Activated CD4-positive, alpha-beta T cell treated with anti-CD3 and anti-CD28 coated beads, Interleukin-2, amount 50 U/mL, for 1 hour (primary cell): ENCODE measurements at places on chromosomes 5 and 9.

- no peak for DNase-seq
Measured at GRCh38 chr9:69877852-69878514, 57.4 kb downstream of the CFAP95 start.

- no peak for DNase-seq
Measured at GRCh38 chr9:133950629-133951111, 41.5 kb downstream of the VAV2 start.

DNA sequence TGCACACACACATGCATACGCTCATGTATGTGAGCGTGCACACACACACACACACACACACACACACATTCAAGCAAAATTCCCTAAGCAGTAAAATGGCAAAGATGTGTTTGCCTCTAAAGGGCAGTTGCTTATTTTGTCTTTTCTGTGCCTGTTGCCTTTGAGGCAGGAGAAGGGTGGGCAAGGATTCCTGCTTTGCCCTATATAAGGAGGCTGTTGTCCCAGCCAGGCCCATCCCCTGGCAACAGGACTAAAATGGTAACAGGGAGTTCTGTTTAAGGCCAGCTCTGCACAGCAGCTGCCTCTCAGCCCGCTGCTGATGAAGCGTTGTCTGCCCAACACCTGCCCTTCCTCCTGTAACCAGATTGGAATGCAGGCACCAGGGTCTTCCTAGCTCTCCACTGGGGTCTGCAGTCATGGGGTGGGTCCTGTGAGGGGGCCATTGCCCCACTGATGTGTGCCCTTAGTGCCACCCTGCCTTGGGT, 64.4 kb downstream of the PPARGC1B start:
- DNase-seq, result no peak

- no peak for DNase-seq
Measured at GRCh38 chr5:143793249-143793648, 18.7 kb upstream of the HMHB1 start.

- DNase-seq, result no peak
Measured at GRCh38 chr5:81789033-81789432, 38.1 kb upstream of the SSBP2 start.

DNA sequence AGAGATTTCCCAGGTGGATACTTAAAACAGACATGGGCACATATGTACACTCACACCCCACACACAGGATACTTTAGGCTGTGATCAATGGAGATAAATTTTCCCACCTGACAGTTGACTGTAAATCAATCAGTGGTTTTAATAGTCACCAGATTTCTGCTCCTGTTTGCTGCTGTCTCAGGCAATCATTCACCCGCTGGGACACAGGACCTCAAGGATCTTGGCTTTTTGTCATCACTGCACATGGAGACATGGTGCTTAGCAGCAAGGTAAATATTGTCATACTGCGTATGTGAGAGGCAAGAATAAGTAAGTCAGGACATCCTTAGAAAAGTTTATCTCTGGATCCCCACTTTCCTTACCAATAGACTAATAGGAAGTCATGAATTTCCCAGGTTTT, 60.8 kb upstream of the KLF9 start:
- no peak for DNase-seq

GRCh38 chr5:176835918-176836317, 25.6 kb downstream of the UNC5A start:
- DNase-seq, result no peak

- DNase-seq, result no peak
Measured at GRCh38 chr9:16062542-16063240, 509.8 kb downstream of the CCDC171 start.

DNA sequence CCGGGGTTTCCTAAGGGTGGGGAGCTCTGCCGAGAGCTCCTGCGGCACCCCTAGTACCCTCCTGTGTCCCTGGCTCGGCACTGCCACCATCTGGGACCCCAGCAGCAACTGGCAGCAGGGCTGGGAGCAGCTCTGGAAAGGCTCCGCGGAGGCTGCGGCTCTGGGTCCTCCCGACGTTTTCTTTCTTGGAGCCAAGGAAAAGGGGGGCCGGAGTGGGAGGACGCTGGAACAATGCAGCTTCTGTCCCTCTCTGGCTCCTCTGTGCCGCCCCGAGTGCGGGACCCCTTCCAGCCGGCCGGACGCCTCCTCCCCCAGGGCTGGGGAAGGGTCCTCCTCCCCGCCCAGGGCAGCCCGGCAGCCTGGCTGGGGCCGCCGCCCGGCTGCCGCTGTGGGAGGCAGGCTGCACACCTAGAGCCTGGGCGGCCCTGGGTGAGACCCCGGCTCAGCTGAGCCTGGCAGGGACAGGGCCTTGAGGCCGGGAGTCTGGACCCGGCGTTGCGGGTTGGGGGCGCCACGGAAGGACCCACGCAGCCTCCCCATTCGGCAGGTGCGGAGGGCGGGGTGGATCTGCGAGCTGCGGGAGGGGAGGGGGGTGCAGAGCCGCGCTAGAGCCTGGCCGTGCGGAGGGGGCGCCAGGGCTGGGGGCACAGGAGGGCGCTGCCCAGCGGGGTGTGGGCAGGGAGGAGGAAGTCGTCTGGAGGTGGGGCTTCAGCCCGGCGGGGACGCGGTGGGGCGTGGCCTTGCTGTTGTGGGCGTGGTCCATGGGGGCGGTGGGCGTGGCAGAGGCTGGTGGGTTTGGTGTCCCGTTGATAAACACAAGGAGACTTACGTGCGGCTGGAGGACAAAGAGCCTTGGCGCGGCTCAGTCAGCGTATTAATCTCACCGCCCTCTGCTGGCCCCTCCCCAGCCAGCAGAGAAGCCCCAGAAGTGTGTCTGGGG, 15.1 kb downstream of the GPSM1 start:
- DNase-seq, result peak; percentile 51

DNA sequence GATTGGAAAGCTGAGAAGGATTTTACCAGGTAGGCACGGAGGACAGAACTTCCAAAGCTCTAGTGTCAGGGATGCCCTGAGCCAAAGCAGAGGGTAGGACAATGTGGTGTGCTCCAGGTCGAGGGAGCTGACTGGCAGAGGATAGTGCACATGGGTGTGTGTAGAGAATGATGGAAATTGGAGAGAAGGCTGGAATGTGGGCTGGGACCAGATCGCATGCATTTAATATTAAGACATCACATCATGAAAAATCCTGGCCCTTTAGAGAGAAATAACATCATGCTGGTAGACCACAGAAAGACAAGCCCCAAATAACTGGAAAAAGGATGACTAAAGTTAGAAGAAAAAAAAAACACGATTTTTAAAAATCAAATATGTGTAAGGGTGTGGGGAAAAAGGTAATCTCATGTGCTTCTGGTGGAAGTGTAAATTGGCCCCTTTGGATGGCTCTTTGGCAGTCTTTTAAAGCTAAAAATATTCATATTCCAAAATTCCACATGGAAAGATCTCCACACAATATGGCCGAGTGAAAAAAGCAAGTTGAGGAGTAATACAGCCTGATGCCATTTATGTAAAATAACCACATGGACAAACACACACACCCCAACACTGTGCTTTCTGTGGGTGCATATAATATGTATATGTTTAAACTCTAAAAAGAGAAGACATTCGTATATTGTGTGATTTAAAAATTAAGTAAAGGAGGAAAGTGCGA, 67.0 kb upstream of the TGFBR1 start:
- no peak for DNase-seq

- no peak for DNase-seq
Measured at GRCh38 chr9:114037249-114037648, 40.9 kb downstream of the AMBP start.

DNA sequence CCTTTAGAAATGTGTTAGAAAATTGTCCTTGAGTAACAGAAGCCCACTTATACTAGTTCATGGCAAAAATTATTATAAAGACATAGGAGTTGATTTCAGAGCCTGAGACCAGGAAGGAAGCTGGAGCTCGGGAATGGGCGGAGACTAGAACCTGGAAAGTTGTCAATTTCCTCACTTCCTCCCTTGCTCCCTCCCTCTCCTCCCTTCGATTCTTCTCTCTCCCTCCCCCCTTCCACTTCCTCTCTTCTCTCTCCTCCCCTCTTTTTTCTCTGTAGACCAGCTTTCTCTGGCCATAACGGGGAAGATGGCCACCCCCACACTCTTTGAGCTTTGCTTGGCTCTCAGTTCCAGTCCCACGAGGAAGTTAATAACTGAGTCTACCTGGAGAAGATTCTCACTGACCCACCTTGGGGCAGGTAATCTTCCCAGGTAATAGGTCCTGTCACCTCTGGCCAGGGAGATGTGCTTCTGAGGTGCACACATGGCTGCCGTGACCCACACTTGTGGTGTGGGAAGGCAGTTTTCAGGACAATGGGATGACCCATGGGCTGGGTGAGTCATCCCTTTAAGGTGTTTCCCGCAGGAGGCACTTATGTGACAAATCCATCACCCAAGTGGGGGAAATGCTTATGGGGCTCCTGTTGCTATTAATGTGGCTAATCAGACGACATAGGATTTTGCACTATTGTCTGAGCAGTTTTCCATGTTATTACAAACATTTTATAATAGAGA, 78.7 kb downstream of the HSPA4 start:
- DNase-seq, result no peak

DNA sequence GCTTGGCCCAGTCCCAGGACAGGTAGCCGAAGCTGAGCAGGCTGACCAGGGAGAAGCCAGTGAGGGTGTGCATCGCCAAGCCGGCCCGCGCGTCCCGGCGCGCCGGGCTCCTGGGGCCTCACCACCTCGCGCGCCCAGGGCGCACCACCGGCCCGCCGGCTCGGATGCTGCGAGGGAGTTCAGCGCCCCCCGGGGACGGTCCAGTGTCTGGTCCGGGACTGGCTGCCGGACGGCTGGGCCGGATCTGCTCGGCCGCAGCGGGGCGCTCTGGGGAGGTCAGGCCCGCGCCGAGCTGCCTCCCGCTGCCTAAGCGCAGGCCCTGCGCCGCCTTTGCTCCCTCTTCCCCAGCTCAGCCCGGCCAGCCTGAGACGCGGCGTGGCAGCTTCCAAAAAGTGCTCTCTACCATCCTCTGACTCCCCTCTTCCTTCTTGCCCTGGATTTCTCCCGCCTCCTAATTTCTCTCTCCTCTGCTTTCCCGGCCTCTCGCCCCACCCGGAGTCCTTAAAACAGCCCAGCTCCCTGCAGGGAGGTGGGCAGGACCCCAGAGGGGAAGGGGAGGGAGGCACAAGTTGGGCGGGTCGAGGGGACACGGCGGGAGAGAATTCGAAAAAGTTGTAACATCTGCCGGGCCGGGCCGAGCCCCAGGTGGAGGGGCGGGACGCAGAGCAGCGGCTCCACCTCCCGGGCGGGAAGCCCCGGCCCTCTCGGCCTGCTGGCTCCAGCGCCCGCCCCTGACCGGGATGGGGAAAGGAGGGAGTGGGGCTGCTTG, at the start of gene ARSI:
ARSI (minus strand) TSS at position 605 of the 769 bp plus-strand sequence; CDS start at position 73, 532 bp downstream.
- DNase-seq, result no peak

- no peak for DNase-seq
Measured at GRCh38 chr9:134993416-134993815, 75.7 kb upstream of the FCN1 start.

GRCh38 chr9:38423973-38424843, at the start of gene IGFBPL1:
Gene IGFBPL1 (minus strand): TSS chr9:38424454. CDS start chr9:38424424, 30 bp downstream.
- DNase-seq, result no peak

- DNase-seq, result peak; percentile 27
Measured at GRCh38 chr5:38382898-38383297, 124.5 kb downstream of the EGFLAM start.

DNA sequence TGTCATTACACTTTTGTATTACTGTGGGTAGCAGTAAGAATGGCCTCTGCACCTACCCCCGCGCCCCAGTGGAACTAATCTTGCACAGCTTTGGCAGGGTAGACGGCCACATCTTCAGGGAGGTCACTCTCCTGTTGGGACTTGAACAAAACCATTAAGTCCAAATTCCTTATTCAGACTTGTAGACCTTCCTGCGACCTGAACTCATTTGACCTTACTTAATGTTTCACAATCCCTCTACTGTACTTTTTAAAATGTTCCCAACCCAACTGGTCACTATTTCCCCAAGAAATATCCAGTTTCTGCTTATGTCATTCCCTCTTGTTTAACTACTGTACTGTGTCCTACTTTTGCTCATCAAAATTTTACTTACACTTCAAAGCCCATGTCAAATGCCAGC, 5.3 kb upstream of the FAM120AOS start:
- no peak for DNase-seq

DNA sequence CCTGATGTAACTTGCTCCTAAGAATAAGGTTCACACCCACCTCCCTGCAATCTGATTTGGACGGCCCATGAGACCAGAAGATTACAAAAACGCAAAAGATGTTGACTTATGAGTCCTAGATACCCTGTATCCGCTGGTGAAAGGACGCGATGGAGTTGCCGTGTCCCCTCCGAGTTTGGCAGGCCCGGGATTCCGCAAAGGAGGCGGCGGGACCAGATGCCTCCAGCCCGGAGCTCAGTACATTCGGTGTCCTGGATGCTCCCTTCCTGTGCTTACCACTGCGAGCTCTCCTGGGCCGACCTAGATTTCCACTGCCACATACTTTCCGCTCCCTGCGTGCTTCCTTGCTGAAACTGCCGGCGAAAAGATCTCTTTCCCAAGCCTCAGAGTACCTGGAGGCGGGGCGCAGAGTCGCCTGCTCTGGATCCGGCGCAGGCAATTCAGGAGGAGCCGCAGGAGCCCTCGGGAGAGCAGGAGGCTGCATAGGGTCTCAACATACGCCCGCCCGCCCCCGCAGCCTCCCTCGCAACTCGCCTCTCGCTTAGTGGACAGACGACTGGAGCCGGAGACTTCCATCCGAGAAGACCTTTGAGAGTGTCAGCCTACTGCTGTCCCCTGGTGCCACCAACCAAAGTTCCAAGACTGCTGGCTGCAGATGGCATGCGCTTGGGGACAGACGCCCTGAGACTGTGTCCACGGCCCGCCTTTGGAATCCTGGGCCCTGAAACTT, 39.8 kb downstream of the ANXA2R start:
- no peak for DNase-seq

- DNase-seq, result no peak
Measured at GRCh38 chr9:108844856-108845255, 10.9 kb downstream of the ACTL7B start.

DNA sequence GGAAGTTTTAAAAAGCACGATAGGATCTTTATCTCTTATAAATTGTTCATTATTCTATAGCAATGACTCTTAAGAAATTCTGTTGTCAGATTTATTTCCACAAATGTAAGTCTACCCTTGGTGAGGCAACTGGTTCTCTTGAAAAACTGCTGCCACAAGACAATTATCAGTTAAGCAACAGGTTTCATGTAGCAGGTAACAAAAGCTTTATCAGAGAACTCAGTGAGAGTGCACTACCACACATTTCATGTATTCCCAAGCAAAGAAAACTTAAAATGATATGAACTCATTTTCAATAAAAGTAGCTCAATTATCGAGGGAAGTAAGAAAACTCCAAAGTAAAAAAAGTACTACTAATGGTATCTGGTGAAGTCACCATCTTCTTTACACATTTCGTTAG, 9.4 kb downstream of the NR6A1 start:
- no peak for DNase-seq

- DNase-seq, result no peak
Measured at GRCh38 chr5:63768221-63768620, 194.0 kb downstream of the HTR1A start.
